ENCODE measurements at places on chromosomes 11 and 22. TPM values are rescaled to one million over a fixed set of nuclear protein-coding genes. Genes with fewer than 3 reads are reported as not detected.

DNA sequence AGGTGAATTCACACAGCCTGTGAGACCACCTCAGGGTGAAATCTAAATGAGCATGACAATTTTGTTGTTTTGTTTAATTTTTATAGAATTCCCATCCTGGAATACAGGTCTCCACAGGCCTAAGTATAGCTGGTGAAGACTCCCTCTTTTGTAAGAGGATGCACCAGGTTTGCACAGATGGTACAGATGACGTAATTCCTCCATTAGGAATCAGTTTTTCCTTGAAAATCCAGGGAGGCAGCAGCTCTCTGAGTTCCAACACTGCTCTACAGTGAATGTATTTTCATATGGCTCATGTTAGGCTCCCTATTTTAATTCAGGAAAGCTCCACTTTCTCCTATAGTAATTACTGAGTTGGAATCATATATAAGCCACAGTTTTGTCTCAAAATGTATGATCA, 47.2 kb downstream of the USP28 start:
- no peak for DNase-seq

DNA sequence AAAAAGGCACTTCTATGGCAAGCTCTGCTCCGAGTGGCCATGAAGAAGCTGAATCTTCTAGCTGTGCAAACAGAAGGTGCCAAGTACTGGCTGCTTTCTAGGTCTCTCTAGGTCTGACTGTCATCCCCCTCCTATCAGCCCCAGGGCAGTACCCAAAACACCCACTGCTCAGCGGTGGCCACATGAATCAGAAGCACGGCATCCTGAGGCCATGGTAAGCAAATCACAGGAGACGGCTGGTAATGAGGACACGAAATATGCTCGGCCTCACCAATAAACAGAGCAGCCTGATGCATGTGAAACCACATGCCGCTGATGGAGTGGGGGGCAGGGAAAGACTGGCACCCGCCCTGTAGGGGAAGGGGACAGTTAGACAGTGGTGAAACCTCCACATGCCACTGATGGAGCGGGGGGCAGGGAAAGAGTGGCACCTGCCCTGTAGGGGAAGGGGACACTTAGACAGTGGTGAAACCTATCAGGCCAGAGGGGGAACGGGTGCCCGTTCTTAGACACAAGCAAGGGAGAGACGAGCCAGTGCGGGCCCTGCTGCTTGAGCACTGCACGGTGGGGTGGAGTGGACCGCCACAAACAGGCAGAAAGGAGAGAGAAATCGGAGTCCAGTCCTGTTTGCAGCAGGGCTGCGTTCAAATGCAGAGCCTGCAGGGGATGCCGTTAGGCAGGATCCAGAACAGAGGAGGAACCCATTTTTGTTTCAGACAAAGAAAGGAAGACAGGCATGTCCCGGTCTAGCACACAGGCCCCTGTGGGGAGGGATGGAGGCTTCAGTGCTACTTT, 29.9 kb upstream of the MOB2 start:
- DNase-seq: no peak

DNA sequence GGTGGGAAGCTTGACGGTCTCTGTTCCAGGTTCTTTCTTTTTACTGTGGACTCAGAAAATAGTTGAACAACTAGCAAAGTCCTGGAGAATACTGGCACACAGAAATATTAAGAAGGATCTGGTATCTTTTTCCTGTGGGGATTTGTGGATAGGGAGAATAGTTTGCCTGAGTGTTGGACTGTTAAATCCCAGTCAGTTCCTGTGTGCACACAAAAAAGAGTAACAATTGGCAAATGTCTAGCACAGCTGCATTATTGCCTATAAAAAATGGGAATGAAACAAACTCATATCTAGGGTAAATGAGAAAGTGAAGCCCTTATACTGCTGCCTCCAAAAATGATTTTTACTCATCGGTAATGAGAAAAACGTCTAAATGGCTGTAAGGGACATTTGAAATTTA, 828.2 kb downstream of the JRKL start:
- no peak for DNase-seq

GRCh38 chr22:22731374-22731676, 86.9 kb downstream of the GGTLC2 start:
- no peak for DNase-seq

- DNase-seq: no peak
These were observed 29.2 kb upstream of the SCN3B start for GRCh38 chr11:123683428-123684170.

GRCh38 chr11:7657306-7658025, 15.8 kb downstream of the CYB5R2 start:
- DNase-seq: peak; percentile 74

- DNase-seq: no peak
These were observed 171.0 kb downstream of the NELL1 start for GRCh38 chr11:20840341-20840740.

DNA sequence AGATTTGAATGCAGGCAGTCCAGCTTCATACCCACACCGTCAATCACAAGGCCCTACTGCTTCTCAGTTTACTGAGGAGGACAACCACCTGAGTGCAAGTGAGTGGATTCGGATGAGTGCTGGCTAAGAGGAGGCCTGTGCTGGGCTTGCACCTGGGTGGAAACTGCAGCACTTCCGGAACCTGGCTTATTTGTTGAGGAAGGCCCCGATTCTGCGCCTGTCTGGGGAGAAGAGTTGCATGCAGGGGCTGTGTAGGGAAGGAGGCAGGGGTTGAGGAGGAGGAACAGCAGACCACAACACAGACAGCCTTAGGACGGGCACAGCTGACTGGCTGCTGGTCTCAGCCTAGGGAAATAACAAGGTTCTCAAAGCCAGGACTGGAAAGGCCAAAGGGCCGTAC, 20.8 kb downstream of the ABTB2 start:
- DNase-seq: no peak

MUC5AC gene
- total RNA-seq: under 0.01 TPM

OR8D1 gene
- total RNA-seq: not detected

SLC25A22 gene
- total RNA-seq: 11.1 TPM

TMEM123 gene
- total RNA-seq: 182 TPM

SMTNL1 gene
- not detected for total RNA-seq

DNAJB7 gene
- not detected for total RNA-seq

OR52E8 gene
- total RNA-seq: not detected
